Suppressor macrophage treated with lipopolysaccharide for 1 hour (primary cell): ENCODE measurements at places on chromosomes 6 and 20.

- DNase-seq = no peak
These were observed 38.2 kb downstream of the PYGB start for GRCh38 chr20:25285856-25286798.

DNA sequence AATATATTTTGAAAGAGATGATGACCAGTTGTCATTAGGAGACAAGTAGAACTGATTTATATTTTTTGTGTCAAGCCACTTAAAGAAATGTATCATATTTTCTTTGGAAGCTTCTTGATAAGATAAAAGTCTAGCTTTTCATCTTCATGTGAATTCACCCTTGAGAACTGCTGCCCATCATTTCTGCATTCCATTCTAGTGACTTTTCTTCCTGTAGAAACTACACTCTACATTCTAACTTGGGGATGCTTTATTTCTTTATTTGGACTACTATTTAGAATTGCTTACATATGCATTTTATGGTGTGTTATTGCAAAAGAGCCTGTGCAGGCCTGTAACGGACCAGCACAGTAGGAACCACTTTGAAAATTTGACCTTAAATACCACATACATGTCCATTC lies 335.0 kb upstream of the KCNQ5 start:
- DNase-seq = no peak

GRCh38 chr6:153086225-153086990 lies 44.7 kb downstream of the RGS17 start:
- DNase-seq = no peak

- peak; percentile 7 for DNase-seq
These were observed 103.3 kb downstream of the ARHGAP18 start for GRCh38 chr6:129606664-129607063.

- DNase-seq = no peak
These were observed 35.0 kb upstream of the DSE start for GRCh38 chr6:116335612-116336215.

GRCh38 chr6:170344631-170345576 lies 38.3 kb downstream of the FAM120B start:
- peak; percentile 68 for DNase-seq

- DNase-seq = peak; percentile 94
These were observed 29.4 kb upstream of the CLIC5 start for GRCh38 chr6:46044881-46045617.

- DNase-seq = no peak
These were observed 116.3 kb upstream of the SCGN start for GRCh38 chr6:25535632-25536225.

DNA sequence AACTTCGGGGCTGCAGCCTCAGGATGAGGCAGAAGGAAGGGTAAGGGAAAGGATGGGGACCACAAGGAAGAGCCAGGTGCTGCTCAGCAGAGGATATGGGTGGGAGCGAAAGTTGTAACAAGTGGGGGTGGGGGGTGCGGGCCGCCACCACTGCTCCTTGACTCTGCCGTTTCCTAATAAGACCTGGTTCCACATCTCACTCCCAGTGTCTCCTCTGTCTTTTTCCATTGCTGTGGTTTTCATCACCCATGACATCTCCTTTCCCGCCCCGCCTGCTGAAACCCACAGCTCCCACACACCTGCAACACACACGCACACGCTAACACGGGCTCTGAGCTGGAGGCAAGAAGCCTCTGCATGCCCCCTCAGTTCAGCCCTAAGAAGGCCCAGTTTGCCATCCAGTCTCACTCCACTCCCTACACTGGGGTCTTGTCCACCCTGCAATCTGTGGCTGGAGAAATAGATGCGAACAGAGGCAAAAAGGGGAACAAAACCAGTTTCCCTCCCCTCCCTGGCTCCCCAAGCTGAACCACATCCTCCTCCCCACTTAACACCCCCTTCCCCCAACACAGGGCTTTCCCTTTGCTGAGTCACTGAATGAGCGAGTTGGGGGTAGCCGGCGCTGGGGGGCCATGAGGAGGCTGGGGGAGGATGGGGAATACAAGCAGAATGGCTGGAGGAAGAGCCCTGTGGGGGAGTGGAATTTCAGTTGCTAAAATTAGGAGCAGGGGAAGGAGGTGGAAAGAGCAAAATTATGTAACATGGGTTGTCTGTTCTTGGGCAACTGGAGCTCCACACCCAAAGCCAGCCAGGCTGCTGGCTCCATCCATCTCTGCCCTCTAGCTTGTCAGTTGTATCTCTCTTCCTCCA lies 11.5 kb downstream of the NFKBIL1 start:
- DNase-seq = peak; percentile 97

DNA sequence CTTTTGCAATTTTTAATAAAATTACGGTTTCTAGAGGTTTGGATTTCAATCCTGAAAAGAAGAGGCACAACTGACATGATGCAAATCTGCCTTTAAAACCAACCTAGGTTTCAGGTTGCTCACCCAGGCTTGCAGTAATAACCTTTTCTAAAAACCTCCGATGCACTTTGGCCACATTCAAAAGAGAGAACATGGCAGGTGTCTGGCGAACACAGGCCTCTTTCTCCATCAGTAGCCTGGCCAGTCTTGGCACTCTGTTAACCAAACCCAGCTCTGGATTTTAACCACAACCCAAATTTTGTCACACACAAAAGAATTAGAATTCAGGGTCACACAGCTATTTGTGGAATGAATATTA lies 55.8 kb upstream of the MAFB start:
- DNase-seq = no peak

DNA sequence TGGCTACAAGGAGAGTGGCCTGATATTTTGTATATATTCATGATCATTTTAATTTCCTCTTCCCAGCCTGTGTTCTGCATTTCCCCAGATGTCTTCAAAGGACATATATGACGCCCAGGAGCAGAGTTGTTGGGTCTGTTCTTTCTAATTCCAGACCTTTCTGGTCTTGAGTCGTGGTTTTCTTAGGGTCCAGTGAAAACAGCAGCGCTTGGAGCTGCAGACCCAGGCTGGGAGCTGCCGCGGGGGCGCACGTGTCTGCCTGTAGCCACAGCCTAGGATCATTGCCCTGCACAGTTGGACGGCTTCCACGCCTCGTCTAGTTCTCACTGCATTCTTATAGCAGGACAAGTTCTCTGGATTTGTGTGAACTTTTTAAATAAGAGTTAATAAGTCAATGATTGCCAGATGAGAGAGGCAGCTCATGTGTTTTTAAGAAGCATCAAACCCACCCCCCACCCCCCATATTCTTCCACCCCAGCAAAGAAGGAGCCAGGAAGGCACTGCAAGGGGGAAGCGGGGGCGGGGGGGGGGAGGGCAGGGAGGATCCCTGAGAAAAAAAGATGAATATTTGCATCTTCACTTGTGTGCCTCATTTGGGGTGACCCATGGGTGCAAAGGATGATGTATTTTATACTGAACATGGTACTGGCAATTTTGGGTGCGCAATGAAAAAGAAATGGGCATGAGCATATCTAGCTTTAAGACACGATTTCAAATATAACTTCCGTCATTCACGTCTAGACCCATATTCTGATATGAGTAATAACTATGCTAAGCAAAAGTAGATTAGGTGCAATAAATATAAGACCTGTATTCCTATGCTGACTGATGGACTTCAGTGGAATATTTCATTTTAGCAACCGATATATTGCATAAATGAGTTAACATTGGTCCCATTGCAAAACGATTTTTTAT lies 160.0 kb downstream of the TBXT start:
- DNase-seq = no peak

DNA sequence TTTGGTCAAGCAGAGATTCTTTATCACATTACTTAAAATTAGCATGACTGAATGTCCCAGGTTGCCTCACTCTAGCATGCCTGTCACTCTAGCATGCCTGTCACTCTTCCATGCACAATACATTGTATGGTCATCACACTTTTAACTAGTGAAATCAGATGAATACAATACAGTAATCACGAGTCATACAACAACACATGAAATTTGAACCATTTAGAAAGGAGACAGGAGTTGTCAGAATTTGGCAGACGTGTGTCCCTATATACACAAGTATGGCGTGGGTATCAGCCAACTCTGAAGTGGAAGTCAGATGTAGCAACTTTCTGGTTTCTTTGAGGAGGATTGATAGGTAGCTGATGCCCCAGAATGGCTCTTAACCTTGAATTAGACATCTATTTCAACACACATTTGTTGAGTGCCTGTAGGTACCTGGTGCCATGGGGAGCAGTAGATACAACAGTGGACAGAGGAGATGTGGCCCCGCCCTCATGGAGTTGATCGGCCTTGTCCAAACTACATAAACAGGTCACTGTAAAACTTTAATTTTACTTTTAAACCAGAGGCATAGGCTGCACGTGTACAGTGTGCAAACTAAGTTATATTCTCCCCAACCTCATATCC lies 116.1 kb upstream of the TIAM2 start:
- no peak for DNase-seq

- no peak for DNase-seq
These were observed 32.8 kb downstream of the CYP21A2 start for GRCh38 chr6:32070814-32071543.

DNA sequence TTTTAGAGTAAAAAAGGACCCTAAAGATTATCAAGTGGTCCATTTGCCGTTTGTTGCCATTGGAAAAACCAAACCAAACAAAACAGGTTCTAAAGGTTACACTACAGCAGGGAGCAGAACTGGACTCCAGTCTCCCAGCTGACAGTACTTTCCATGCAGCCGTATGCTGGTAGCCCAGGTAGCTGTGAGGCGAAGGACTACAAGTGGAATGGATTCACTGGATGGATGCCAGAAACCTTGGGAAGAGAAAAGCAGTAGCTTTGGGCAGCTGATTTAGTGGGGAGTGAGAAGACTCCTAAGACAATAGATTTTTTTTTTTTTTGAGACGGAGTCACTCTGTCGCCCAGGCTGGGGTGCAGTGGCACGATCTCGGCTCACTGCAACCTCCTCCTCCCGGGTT lies 88.3 kb downstream of the SASH1 start:
- no peak for DNase-seq

GRCh38 chr20:22466447-22467171 lies 117.8 kb downstream of the FOXA2 start:
- DNase-seq = no peak

DNA sequence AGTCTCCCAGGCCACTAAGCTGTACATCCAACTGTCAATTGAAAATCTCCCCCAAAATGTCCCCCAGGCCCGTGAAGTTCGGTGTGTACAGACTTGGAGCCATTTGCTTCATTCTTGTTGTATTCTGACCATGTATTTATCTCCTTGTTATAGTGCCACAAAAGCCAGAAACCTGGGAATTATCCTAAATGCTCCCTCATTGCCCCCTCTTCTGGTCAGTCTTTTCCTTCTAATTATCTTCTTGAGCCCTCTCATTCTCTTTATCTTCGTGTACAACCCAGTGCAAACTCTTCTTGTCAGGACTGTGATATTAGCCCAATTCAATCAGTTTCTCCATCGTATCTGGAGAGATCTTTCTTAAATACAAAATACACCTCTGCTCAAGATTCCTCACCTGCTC lies 64.7 kb downstream of the RFX6 start:
- DNase-seq = no peak

GRCh38 chr6:113598786-113599185 lies 258.4 kb upstream of the MARCKS start:
- no peak for DNase-seq

- no peak for DNase-seq
These were observed 2.8 kb downstream of the PROCR start for GRCh38 chr20:35174458-35175216.

DNA sequence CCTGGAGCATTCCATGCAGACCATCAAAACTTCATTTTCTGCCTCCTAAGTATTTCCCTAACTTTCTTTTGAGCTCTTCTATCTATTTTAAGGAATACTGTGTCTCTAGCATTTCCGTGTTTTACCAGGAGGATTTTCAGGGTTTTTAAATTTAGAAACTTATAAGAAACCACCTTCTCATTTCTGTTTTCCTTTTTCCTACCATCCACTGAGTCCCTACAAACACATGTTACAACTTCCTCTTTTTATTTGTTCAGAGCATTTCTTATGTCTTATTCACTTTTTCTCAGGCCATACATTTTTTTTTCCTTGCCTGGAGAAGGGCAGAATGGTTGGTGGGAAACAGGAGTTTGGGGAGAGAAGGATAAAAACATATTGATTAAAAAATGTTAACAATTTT lies 130.0 kb upstream of the BMP5 start:
- DNase-seq = peak; percentile 57

DNA sequence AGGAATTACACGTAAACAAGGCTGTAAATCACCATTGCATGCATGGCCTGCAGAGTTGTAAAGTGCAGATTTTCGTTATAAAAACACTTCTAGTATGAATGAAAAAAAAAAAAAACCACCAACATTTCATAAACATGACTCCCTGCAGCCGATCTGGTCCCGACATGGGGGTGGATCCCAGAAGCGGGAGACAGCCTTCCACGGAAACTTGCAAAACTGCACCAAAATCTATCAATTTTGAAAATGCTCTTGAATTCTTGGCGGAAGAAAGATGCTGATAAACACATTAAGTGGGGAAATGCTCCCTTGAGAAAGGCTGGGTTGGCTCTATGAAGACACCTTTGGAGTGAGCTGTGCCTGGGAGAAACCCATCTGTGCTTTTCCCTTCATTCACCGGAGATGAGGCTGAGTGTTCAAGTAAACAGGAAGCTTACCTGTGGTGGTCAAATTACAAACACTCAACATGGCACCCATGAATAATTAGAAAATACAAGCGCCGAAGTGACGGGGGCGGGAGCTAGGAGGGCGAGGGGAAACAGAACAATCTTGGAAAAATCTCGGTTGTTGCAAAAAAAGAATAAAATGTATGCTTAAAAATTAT lies 845 bp upstream of the ANKRD60 start:
- no peak for DNase-seq

- no peak for DNase-seq
These were observed 529.0 kb downstream of the TBC1D32 start for GRCh38 chr6:120805276-120805675.

GRCh38 chr6:157724960-157725741 lies 97.9 kb upstream of the SNX9 start:
- DNase-seq = no peak

- peak; percentile 95 for DNase-seq
These were observed 60.7 kb downstream of the TNFAIP3 start for GRCh38 chr6:137927777-137928218.

DNA sequence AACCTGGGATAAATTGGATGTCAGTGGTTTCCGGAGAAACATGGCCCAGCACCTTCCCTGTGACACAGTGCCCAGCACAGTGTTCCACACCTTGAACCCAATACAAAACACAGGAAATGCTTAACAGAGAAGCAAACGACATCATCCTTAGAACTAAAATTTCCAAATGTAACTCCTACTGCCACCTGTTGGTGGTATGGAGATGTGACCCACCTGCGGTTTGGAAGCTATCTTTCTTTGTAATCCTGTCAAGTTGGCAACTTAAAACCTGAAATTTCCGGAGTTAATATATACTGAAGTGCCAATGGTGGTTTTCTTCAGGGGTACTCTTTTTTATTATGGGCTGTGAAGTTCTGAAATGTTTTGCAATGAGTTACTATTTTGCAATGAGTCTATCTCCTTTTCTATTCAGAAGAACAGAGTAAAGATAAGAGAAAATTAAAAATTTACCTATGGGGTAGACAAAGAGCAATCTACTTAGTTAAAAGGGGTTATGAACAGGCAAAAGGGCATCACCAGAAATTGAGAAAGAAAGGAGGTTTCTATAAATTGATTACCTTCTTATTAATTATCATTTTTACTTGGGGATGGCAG lies 658.8 kb downstream of the PTPRT start:
- peak; percentile 61 for DNase-seq
